ENCODE measurements at places on chromosomes 5 and 9.

DNA sequence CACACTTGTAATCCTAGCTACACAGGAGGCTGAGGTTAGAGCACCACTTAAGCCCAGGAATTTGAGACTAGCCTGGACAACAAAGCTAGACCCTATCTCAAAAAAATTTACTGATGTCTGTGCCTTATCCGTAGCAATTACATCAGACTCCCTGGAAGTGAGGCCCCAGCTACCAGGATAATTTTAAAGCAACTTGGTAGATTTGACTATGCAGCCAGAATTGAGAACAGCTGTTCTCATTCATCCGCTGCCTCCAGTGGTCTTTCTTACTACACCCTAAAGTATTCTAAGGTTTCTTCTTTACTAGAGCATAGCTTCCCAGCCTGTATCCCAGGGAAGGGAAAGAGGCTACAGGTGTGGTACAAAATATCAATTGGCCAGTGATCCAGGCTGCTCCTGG lies 20.4 kb upstream of the C9orf152 start:
- no peak for DNase-seq

- no peak for DNase-seq
These were observed 1921.6 kb upstream of the WWC1 start for GRCh38 chr5:166369807-166370206.

- no peak for DNase-seq
These were observed 41.0 kb downstream of the SLC6A7 start for GRCh38 chr5:150230842-150231241.

DNA sequence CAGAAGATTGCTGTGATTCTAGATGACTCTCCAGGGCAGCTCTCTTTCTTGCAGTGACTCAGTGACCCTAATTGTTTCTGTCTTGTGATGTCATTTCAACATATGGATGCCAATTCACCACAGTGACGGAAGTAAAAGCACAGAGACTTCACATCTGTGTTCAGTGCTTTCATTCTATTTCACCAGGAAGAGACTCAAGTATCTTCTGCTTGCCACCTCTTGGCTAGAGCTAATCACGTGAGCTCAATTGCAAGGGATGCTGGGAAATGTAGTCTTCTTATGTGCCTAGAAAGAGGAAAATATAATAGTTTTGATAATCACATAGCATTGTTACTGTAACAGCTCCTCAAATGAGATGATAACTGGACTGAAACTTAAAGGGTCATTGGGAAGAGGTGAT lies 453.3 kb upstream of the KLF4 start:
- DNase-seq = no peak
